ENCODE measurements at places on chromosomes 2 and 18.

- no peak for DNase-seq
Observed at GRCh38 chr2:208175840-208176153, 12.4 kb upstream of the CRYGA start.

- no peak for DNase-seq
Observed at GRCh38 chr2:124050833-124051497, 25.9 kb downstream of the CNTNAP5 start.

- DNase-seq = peak; percentile 53
Observed at GRCh38 chr2:152134488-152135280, 35.8 kb upstream of the CACNB4 start.

DNA sequence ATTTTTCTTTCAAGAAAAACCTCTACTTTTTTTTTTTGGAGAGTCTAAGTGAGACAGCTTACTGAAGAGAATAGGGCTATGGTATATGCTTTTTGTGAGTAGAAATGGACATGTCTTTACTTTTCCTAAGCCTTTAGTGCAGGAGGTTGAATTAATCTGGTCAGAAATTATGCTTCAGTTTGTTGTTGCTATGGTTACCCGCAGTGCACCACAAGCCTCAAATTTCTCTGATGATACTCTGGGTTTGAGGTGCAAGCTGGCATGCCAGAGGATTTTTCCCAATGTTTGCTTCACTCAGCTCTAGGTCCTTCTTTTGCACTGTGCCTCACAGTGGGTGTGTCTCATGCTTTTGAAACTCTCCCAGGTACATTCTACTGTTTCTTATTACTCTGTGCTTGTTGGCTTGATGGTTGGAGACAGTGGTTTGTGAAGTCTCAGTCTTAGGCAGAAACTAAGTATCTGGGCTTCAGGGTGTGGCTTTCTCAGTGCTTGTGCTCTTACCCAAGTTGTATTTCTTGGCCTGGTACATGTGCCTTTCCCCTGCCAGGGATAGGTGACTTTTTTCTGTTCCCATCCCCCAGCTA lies 278.3 kb downstream of the RBM43 start:
- DNase-seq = no peak

DNA sequence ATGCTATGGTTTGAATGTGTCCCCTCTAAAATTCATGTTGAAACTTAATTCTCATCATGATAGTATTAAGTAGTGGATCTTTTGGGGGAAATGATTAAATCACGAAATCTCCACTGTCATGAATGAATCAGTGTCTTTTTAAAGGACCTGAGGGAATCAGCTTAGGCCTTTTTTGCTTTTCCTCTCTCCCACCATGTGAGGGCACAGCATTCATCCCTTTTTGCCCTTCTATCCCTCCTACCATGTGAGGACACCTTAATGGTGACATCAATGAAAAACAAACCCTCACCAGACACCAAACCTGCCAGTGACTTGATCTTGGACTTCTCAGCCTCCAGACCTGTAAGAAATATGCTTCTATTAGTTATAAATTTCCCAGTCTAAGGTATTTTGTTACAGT lies 247.1 kb upstream of the UBE2E3 start:
- no peak for DNase-seq

DNA sequence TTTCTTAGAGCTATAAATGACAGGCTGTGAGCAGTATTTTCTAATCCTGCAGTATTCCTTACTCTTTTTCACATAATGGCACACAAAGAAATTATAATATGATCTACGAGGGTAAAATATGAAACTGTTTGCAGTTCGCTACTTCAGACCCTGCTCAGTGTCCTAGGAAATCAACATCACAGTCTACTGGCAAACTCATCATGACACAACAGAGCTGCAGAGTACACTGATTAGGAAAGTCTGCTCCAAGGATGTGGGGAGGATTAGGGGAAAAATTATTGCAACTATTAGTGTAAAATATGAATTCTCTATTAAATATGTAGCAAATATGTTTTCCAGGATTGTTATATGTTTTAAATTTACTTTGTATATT lies 149.2 kb upstream of the REG3G start:
- DNase-seq = no peak

DNA sequence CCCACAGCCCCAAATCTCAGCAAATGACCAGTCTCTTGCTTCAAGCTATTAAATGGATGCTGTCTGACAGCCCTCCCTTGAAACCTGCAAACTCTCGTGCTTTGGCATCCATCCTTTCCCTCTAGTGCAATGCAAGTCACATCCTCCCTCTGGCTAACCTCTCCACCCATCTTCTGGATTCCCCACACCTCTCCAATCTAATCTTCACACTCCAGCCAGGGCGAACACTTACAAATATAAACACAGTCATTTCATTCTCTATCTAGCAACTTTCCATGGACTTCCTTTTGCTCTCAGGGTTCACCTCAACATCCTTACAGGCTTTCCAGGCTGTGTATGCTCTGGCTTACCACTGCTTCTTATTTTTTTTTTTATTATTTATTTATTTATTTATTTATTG lies 10.1 kb upstream of the NARS1 start:
- DNase-seq = no peak

DNA sequence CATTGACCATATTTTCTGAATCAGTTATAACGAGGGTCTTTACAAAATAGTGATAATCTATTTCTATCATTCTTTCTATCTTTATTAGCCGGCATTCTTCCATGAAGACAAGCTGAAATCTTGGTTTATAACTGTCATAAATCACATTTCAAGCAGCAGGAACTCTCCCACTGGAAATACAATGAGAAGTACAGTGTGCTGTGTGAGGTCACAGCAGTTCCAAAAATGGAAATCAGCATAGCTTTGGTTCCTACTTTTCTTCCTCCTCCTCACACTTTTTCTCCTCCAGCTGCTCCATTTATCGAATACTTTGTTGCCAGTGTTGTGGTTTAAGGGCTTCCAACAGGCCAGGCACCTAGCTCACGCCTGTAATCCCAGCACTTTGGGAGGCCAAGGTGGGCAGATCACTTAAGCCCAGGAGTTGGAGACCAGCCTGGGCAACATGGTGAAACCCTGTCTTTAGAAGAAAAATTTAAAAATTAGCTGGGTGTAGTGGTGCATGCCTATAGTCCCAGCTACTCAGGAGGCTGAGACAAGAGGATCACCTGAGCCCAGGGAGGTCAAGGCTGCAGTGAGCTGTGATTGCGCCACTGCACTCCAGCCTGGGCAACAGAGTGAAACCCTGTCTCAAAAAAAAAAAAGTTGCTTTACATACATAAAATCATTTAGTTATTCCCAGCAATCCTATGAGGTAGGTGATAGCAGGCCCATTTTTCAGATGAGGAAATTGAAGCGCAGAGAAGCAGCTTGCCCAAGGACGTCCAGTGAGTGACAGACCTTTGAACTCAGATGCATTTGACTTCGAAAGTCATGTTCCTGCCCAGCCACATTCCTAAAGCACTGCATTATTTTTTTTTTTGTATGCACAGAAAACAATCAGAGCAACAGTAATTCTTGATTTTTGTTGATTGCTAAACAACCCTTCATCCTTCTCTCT lies 34.0 kb upstream of the GPR55 start:
- no peak for DNase-seq

GRCh38 chr2:47535073-47535472 lies 132.1 kb downstream of the MSH2 start:
- no peak for DNase-seq

- DNase-seq = no peak
Observed at GRCh38 chr2:30109856-30110255, 37.0 kb upstream of the YPEL5 start.

- no peak for DNase-seq
Observed at GRCh38 chr2:39881494-39881893, 102.4 kb upstream of the THUMPD2 start.

GRCh38 chr2:1581965-1582625 lies 162.2 kb downstream of the PXDN start:
- no peak for DNase-seq

- no peak for DNase-seq
Observed at GRCh38 chr2:28153851-28154250, 238.8 kb upstream of the FOSL2 start.

GRCh38 chr2:57552885-57553284 lies 493.7 kb upstream of the VRK2 start:
- DNase-seq = no peak

DNA sequence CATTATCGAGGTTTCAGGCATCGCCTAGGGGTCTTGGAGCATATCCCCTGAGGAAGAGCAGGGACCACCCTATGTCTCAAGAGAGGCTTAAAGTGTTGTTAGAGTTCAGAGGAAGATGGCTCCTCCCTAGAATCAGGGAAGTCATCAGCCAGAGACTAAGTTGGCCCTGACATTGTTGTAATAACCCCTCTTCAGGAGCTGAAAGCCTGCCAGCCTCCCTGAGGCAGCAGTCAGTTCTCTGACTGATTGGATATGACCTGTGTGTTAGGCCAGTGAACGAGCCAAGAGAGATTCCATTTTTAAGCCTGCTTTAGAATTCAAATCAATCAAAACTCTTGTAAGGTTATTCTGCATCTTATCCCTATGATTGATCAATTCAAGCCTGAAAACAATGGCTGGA lies 34.9 kb downstream of the ARHGAP28 start:
- no peak for DNase-seq

DNA sequence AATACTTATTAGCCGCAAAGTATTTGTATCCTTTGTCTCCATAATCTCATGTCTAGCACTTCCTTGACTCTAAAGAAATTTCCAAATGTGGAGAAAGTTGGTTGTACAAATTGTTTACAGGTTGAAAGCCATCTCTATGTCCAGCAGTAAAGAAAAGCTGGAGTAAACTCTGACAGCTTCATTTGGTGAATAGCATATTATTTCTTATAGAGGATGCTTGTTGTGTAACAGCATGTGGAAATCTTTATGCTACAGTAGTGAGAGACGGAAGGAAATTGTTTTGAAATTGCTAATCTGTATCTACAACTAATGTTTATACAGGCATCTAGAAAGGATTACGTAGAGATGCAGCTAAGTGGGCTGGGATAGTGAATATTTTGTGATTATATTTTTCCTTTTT lies 78.5 kb downstream of the UGGT1 start:
- no peak for DNase-seq

DNA sequence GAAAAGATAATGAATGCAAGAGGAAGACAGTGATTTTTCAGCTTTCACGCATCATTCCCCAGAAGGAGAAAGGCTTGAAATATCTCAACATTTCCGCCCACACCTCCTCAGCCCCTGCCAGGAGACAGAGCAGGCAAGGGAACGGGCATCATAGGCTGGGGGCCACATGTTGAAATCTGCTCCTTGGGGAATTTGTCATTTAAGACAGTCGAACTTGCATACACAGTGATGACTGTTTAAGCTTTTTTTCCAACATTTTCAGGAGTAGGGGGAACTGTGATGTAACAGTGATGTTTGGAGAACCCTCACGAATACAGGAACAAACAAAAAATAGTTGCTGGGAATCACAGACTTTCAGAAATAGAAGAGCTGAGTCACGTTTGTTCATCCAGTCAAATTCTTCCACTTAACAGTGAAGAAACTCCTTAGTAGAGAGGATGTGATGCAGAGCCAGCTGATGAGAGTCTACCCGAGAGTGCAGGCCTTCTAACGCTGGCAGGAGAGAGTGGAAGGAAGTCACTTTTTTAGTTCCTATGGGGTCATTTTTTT lies 266.8 kb downstream of the ALPK2 start:
- DNase-seq = no peak

DNA sequence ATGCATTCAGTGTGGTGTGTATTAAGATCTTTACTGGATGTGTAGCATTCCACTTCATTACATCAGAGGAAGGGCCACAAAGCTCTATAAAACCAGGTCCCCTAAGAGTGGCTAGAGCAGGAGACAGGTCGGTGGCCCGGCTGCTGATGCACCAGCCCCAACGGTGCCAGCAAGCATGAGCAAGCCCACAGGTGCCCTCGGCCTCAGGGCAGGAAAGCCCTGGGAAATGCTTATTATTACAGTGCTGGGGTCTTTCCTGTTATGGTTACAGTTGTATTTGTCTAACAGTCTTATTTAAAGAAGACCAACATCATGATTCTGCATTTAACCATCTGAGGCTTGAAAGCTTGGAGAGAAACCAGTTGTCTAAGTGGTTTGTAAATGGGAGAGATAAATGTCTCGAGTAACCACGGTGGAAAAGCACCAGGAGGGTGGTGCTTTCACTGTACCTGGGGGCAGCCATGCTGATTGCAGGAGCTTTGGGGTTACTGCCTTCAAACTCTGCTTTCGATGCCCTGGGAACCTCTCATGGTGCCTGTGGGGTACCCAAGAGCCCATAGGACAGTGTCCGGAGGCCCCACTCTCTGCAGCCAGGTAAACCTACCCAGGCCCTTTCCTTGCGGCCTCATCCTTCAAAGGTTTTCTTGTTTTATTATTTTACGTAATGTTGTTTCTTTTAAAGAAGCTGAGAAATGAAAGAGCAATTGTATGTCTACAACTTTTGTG lies 133.1 kb downstream of the SH3RF3 start:
- no peak for DNase-seq

GRCh38 chr2:182300608-182301007 lies 126.2 kb downstream of the PDE1A start:
- DNase-seq = no peak

DNA sequence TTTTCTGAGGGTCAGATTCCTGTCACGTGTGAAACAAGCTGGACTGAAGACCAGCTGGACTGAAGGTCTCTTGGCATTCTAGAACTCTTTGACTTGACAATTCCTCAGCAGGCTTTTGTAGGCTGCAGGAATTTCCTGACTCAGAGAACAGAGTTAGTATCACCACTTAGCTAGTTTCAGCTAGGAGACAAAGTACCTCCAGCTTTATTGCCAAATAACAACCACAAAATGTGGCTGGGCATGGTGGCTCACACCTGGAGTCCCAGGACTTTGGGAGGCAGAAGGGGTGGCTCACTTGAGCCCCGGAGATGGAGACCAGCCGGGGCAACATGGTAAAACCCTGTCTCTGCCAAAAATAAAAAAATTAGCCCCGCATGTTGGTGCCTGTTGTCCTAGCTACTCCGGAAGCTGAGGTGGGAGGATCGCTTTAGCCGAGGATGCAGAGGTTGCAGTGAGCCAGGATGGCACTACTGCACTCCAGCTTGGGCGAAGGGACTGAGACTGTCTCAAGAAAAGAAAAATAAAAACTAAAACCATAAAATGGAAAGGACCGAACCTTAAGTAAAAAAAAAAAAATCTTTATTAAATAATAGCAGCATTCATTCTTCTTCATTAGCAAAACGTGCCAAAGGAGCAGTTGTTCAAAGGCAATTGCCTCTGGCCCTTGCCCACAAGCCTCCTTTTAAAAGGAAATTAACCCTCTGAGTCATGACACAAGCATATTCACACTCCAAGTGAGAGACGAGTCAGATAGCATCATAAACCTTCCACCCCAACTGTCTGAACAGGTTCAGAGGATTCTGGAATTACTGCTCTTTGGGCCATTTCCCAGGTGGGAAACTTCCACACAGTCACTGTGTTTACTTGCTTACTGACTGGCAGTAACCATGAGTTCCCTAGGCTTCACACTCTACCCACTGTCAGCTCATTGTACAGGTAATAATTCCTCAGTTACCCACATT lies 88.9 kb downstream of the MYL12B start:
- DNase-seq = no peak

DNA sequence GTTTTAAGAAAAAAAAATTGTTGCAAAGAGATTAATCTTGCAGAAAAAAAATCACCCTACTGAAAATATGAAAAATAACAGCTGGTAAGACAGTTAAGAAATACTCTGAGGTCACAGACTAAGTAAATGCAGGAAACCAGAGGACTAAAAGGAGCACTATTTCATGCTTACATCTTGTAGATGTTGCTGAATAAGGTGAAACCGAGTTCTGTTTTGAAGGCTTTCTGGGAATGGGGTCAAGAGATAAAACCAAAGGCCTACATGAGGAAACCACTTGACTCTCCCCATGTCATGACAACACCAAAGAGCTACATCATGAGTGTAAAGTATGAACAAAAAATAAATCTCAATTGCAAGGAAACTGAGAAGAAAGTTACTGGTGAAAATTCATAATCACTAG lies 197.6 kb downstream of the LRP1B start:
- DNase-seq = no peak
